Activated CD4-positive, alpha-beta T cell treated with anti-CD3 and anti-CD28 coated beads for 24 hours (primary cell): ENCODE measurements at places on chromosomes 11 and 22.

DNA sequence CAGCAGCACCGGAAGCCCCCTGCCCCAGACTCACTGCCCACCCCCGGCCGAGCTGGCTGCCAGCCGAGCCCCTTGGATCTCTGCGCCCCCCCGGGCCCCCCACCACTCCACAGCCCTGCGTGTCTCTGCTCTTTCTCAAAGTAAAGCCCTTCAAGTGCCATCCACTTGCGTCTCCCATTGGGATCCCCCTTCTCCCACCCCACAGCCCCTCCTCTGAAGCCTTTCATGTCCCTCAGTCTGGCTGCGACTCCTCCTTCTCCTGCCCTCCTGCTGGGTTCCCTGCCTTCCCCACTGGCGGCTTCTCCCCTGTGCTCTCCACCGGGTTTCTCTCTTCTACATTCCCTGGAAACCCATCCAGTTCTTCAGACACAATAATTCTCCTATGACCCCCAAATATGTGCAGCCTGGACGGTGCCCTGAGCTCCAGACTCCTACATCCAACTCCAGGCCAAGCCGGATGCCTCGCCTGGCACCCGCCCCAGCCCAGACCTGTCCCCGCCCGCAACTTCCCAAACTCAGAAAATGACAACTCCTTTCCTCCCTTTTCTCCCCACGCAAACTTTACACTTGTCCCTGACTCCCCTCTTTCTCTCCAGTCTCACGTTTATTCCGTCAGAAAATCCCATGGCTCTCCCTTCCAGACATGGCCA, 108.9 kb downstream of the WNT7B start:
- no peak for DNase-seq

GRCh38 chr11:111834432-111835163, 36.8 kb downstream of the ALG9 start:
- DNase-seq, result no peak

GRCh38 chr22:40035351-40035750, 40.6 kb downstream of the FAM83F start:
- DNase-seq, result no peak

DNA sequence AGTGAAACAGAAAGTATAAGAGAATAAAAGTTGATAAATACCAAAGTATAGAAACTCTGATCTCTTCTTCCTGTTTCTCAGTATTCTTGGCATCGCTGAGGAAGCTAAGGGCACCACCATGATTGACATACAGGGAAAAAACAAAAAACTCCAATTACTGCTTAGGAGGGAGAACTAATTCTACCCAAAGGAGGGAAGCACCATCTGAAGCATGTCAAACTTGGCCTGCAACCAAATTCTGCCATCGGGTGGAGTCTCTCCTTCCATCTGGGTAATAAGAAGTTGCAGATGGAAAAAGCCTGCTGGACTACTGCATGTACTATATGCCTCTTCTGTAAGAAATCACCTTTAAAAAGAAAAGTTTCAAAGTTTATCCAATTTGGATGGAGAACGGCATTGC, 30.5 kb upstream of the PPP2R1B start:
- DNase-seq, result no peak

GRCh38 chr11:119668676-119669075, 60.3 kb downstream of the NECTIN1 start:
- no peak for DNase-seq

- no peak for DNase-seq
Measured at GRCh38 chr11:26062660-26063059, 269.3 kb upstream of the ANO3 start.

- no peak for DNase-seq
Measured at GRCh38 chr11:114081641-114082414, 22.3 kb downstream of the ZBTB16 start.

- no peak for DNase-seq
Measured at GRCh38 chr11:1009991-1010390, 26.5 kb downstream of the MUC6 start.
